ENCODE measurements at places on chromosomes 7 and 10.
A peak's percentile ranks its signal among the peaks of the same experiment; 100 is the strongest.

DNA sequence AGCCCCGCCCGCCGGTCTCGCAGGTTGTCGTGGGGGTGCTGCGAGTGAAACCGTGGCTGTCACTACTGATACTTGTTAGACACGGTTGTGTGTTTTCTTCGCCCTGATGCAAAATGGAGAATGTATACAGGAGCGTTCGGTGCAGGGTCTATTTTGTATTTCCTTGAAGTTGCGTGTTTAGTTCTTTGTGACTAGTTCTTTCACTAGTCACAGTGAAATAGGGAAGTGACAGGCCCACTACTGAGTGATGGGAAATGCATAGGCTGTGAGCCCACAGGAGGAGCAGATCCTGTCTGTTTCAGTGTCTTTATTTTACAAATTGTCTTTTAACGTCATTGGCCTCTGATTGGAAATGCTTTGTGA is 675 bp downstream of the ABRAXAS2 start:
- no peak for DNase-seq

DNA sequence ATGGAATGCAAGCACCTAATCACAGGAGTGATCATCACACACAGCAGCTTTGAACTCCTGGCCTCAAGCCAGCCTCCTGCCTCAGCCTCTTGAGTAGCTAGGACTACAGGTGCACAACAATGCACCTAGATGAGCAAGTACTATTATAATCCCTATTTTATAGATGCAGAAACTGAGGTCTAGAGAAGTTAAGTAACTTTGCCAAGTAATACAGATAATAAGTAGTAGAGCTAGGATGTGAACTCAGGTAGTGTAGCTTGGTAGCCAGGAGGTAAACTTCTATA is 33.7 kb downstream of the DNAJC12 start:
- DNase-seq, result no peak

- DNase-seq, result no peak
Observed at GRCh38 chr10:107091126-107091525, 73.4 kb downstream of the SORCS1 start.

GRCh38 chr10:2173327-2173726 is 436.0 kb upstream of the ADARB2 start:
- DNase-seq, result peak; percentile 20

DNA sequence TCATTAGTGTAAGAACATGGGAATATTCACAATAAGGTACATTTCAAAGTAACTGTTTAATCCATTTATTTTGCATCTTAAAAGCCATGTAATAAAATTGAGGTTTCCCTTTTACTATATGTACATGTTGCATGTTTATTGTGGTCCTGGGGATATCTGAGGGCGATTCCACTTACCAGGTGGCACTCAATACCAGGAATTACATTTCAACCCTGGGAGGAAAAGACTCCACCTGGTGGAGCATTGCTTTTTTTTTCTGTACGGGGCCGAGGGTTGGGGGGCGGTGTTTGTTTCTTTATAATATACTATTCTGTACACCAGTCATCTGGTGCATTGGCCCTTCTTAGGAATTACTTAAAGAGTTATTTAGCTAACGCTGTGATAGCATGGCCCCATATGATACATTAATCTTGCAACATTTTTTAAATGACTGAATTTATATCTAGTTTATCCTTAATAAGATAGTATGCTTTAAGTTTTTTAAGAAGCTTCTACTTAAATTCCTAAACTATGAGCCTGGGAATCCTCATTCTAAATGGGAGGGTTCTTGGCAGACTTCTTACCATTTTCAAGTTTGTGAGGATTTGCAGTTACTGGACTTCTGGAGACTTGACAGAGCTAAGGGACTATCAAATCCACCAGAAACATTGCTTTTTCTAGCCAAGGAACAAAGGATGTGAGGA is 7.2 kb upstream of the HGF start:
- DNase-seq, result no peak

DNA sequence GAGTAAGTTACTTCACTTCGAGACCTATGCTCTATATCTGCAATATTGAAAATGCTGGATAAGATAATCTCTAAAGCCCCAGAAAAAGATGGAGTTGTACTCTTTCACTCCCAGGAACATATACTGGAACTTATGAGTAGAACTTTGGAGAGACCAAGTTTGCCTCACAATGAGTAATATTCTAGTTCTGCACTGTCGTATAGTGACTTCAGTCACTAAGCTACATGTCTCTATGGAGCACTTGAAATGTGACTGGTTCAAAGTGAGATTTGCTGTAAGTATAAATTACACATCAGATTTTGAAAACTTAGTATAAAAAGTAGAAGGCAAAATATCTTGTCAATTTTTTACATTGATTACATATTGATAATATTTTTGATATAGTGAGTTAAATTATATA is 116.4 kb downstream of the PTEN start:
- DNase-seq, result no peak

DNA sequence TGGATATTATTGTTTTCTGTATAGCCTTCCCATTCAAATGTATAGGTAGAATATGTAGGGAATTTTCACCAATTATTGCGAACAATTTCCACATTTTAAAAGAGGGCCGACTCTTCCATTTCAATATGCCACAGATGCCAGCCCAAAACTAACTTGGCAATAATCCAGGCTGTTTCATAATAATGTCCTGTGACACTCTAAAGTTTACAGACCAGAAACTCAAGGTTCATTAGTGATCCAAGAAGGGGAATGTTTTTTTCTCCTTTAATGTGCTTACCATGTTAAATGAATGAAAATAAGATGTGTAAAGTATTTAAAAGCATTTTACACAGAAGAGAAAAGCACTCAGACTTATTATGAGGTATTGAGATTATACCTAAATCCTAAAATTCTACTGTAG is 63.0 kb upstream of the FAM3C start:
- DNase-seq, result no peak

DNA sequence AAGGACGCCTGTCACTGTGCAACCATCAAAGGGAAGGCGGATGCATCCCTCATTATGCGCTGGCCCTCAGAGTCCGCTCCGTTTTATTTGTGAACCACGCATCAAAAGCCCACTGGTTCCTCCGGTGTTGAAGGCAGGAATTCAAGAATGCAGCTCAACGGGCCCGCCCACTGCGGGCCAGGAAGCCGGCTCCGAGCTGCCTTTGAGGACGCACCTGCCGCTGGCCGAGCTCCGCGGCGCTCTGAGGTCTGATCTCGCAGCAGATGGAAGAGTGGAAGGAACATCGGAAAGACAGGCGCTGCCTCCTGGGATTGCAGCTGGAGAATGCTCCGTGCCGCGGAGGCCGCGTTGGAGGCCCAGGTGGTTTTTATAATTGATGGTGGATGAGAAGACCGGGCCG is 56.9 kb upstream of the ADGRA1 start:
- DNase-seq, result no peak

DNA sequence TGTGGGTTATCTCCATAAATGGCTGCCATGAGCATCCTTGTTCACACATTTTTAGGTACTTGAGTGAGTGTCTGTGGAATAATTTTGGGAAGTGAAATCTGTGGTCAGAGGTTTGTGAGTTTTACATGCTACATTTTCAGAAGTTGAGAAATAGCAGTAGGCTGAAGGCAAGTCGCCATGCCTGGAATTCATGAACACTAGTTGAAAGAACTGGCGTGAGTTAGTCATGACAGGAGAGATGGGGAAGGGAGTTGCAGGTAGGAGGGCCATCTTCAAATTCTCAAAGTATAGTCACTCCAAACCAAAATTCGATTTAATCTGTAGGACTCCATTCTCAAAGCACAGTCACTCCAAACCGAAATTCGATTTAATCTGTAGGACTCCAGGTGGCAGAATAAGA is 89.6 kb downstream of the EGFR start:
- DNase-seq, result no peak

DNA sequence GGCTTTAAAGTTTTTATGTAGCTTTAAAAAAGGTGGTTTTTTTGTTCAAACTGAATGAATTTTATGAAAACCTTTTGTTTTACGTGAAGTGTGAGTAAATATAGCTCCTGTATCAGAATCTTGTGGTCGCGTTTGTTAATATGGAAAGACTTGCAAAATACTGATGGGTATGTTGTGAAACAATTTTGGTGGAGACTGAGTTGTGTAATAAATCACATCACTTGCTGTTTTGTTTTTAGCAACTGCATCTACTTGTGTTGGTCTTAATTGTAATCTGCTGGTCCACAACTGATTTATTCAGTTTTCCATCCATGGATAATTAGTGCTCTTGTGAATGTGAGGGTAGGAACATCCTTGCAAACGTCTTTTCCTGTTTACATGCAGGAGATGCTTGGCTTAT is 10.5 kb downstream of the PLXDC2 start:
- no peak for DNase-seq

GRCh38 chr10:14259696-14260566 is 70.8 kb downstream of the FRMD4A start:
- peak; percentile 13 for DNase-seq

GRCh38 chr7:50276483-50276882 is 28.0 kb upstream of the IKZF1 start:
- peak; percentile 4 for DNase-seq
